ENCODE measurements at places on chromosomes 1 and 21.

DNA sequence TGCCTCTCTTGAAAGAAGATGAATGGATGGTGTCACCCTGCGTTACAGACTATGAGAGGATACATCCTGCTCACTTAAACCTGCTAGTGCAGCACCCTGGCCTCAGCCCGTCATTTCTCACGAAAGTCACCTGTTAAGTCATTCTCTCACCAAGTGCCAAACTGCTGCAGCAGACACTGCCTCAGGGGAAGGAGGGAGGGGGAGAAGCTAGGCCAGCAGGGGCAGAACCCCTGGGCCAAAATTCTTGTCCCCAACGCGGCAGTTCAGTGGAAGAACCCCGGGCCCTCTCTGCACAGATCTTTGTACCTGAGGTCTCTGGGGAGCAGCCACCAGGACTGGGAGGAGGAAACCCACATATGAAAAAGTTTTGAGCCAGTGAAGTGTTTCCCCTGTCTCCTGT lies 37.6 kb downstream of the SYT6 start:
- no peak for DNase-seq

DNA sequence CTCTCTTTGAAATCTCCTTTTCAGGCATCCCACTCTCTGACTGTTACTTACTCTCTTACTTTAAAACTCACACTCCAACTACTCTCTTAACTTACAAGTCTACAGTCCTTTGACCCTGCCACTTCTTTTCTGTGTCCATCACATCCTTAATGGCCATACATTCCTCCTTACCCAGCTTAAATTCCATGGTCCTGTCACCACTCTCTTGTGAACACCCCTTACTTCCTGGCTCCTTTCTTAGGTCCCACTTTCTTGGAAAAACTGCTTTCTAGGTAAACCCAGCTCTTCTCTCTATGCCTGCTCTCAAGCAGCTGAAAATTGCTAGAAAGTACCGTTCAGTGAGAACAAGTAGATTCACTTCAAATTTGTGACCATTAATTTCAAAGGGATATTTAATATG lies 109.1 kb downstream of the OLFML2B start:
- no peak for DNase-seq

GRCh38 chr1:38743184-38743583 lies 116.4 kb downstream of the RRAGC start:
- DNase-seq = no peak

GRCh38 chr1:25912076-25912831 lies 6.0 kb upstream of the STMN1 start:
- DNase-seq = no peak

- DNase-seq = no peak
These were observed 373.9 kb downstream of the VAV3 start for GRCh38 chr1:107590900-107591622.

All from activated effector memory CD4-positive, alpha-beta T cell treated with Interleukin-2 at 50 U/mL for 16 hours (primary cell).